ENCODE measurements at places on chromosomes 12 and 14. TPM values are rescaled to one million over a fixed set of nuclear protein-coding genes. Genes with fewer than 3 reads are reported as not detected.

The RAB2B gene
- total RNA-seq: 35.3 TPM

The HCAR3 gene
- total RNA-seq: 0.39 TPM

The ESYT1 gene
- total RNA-seq: 178 TPM

The CHD8 gene
- 128 TPM for total RNA-seq

The BMP4 gene
- not detected for total RNA-seq

The DACT1 gene
- total RNA-seq: 0.91 TPM

The ZFHX2 gene
- total RNA-seq: 0.16 TPM

The TAS2R10 gene
- 0.45 TPM for total RNA-seq

DNA sequence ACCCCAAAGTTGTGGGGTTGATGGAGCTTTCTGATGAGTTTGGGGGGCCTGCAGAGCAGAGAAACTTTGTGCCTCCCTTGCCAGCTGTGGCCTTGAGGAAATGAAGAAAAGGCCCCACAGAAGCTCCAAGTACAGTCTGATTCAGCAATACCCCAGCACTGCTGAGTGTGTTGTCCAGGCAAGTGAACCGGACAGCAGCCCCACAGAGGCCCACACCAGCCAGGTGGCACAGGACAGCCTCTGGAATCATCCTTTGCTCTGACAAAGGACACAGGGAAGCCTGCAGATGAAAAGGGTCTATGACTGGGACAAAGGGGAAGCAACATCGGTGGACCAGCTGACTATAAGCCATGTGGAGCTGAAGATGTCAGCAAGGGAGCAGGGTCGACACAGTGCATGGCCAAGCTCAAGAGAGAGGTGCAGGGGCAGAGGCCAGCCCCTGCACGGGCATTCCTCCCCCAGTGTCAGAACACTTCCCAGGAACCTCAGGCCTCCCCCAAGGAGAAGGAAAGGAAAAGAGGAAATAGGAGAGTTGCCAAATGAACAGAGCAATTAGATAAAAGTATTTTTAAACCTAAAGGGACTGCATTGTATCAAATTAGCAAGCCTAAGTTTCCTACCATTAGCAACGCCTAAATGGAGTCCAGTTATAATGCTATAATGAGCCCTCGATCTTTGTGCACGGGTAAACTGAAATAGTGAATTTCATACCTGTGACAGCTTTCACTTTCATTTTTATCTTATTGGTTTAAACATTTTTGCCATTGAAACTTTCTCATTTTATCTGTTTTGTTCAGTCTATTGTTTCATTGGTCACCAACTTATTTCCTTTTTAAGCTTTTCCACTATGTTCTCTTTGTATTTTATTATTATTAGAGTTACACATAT, 46.3 kb upstream of the PTGDR start:
- DNase-seq: no peak

DNA sequence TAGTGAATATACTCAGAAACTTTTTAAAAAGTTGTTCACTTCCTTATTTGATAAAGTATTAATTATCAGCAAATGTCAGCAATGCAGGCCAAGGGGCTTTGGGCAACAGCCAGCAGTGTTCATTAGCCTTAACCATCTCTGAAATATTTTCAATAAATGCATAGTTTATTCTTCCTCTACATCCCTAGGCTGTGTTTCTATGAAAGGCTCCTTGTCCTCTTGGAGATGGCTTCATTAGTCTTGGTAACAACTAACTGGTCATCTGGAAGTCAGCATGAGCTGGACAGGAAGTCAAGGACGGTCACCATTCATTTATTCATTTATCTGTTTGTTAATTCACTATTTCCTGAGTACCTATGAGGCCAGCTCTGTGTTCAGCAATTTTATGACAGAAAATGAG, 124.0 kb upstream of the TMEM132D start:
- no peak for DNase-seq

- no peak for DNase-seq
Measured at GRCh38 chr12:29167988-29168387, 18.9 kb downstream of the FAR2 start.

DNA sequence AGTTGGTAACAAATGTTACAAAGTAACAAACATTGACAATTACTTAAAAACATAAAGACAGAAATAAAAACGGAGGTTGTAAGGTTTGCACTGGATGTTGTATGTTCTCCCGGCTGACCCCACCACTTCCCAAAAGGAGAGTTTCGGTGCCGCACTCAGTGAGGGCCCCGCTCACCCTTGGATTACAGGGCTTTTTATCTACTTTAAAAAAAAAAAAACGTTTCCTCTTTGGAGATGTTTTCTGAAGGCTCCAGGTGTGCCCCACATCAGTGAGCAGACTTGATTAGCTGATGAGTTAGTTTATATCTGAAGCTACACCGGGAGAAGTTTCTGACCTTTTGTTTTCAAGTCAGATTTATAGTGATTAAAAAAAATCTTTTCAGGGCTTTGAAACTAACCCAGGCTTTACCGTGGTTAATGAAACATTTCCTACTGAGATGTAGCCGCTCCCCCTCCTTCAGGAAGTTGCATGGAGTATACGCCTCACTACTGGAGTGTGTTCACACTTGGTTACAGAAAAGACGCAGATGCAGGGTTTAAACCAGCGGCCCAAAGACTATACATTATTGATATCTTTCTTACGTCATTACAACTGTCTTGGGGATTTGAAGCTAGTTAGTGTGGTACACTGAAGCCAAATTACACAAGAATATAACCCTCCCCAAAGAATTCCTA, 38.0 kb upstream of the BCL7A start:
- no peak for DNase-seq

GRCh38 chr12:26036877-26037276, 78.4 kb downstream of the RASSF8 start:
- DNase-seq: no peak

DNA sequence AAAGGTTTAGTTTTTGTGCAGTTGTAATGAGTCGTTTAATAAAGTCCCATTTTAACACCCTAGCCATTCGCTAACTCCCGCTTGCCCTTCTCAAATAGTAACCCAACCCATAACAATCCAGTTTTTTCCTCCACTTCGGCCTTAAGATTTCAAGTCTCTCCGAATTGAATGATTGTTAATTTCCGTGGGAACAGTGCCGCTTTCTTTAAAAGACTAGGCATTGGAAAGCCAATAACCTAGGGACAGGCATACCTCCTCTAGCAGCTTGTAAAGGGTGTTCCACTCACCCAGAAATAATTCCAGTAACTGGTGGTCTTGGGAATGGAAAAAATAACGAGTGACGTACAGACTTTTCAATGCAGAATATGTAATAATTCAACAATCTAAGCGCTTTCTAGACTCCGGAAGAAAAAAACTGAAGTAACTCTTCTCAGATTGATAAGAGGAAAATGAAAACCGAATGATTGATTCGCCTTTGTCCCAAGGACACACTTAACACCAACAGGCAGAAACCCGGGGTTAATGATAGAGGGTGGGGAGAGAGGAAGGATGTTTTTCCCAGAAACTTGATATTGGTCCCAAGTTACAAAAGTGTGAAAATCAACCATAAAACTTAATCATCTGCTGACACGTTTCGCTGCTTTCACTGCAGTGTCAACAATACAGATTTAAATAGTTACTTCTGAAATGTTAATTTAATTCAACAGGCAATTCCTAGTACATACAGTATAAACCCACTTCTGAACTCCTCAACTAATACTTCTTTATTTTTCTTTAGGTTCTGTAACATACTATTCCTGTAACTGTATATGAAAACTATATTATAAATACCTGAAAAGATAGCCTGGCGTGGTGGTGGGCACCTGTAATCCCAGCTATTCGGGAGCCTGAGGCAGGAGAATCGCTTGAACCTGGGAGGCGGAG, 1.0 kb upstream of the SINHCAF start:
- DNase-seq: no peak

DNA sequence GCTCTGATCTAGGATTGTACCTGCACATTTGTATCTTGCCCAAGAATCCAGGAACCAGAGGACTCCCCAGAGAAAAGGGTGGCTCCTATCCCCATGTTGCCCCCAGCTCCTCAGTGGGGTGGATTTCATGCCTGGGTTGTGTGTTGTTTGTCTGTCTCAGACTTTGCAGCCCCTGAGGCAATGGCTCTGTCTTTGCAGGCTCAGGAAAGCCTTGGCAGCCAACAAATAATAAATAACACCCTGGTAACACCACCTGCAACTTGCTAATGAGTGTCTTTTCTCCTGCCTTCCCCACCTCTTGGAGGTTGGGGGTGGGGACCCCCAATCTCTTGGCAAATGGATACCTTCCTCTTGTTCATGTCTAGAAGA, 65.2 kb upstream of the CISTR start:
- DNase-seq: no peak

DNA sequence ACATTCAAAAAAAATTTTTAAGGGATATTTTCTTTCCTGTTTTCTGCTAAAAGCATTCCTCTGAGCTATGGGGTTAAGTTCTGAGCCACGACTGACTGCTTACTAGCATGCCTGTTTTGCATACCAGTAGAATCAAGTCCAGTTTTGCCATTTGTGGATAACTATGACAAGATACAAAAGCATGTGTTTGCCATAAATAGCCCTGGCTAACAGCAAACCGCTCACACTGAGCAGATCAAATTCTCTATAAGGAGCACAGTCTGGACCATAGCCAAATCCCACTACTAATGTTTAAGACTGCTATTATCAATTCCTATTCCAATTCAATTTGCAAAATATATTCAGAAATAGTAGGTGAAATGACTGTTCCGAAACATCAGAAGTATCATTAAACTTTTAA, 3.2 kb downstream of the CFL2 start:
- DNase-seq: no peak

- no peak for DNase-seq
Measured at GRCh38 chr12:52381206-52381605, 4.2 kb downstream of the KRT84 start.

DNA sequence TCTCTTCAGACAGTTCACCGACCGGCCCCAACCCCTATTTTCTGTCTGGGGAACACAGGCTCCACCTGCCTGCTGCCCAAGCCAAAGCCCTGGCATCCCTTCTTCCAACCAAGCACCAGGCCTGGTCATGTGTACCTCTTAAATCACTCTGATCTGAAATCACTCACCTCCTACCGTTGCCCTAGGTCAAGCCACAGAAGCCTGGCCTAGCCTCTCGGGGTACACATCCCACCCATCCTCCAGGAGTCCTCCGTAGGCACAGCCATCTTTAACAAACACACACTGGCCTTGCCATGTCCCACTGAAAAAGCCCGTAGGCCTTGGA, 81.8 kb downstream of the IRF2BPL start:
- no peak for DNase-seq

DNA sequence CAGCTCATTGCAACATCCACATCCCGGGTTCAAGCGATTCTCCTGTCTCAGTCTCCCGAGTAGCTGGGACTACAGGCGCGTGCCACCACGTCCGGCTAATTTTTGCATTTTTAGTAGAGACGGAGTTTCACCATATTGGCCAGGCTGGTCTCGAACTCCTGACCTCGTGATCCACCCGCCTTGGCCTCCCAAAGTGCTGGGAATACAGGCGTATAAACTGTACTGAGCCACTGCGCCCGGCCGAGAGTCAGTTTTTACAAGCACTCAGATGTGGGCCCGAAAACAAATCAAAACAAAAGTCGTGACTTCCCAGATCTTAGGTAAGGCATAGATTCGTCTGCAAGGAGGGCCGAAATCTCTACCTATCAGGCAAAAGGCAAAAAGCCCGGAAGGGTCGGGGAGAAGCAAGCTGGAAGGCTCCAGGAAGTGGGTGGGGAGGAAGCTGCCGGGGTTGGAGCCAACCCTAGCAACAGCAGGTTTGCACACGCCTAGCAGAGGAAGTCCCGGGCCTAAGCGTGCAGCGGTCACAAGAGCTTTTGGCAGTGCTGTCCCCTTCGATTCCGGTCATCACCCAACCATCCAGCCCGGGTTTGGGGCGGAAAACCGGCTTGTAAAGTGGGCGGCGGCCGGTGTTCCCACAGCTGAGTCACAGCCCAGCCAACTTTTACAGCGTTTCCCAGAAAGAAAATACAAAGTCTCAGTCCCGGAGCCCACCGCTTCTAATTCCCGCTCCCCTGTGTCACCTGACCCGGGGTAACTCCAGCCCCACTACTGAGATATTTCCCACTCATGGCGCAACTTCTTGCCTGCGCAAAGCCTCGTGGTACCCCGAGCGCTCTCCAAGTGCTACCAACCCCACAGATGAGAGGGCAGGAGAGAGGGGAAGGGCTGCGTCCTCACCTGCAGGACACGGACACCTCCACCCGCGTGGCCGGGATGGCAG, 583 bp downstream of the CPNE8 start:
- peak; percentile 16 for DNase-seq

DNA sequence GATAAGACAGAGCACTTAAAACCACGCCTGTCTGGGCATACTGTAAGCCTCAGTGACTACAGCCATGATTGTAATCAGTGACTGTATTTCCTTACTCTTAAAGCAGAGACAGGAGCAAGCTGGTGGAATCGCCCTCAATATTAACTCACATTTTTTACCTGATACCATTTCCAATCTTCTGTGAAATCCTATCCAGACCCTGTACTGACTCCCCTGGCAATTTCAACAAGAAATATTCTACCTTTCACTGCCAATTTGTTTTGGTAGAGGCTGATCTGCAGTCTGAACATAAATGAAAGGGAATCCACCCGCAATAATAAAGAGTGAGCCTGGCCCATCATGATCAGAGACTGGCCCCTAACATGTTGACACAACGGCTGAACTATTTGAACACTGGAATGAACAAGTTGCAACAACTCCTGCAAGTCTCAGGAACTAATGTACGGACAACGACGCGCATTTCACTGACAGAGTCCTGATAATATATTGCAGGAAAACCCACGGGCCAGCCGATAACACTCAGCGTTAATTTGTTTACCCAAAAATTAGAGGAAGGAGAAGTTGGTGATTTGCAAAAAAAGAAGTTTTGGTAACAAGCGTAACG, 195.5 kb upstream of the BTG1 start:
- no peak for DNase-seq

GRCh38 chr12:100326208-100326607, 30.7 kb upstream of the SLC17A8 start:
- DNase-seq: no peak

- DNase-seq: no peak
Measured at GRCh38 chr14:54221971-54222370, 174.8 kb upstream of the CDKN3 start.

DNA sequence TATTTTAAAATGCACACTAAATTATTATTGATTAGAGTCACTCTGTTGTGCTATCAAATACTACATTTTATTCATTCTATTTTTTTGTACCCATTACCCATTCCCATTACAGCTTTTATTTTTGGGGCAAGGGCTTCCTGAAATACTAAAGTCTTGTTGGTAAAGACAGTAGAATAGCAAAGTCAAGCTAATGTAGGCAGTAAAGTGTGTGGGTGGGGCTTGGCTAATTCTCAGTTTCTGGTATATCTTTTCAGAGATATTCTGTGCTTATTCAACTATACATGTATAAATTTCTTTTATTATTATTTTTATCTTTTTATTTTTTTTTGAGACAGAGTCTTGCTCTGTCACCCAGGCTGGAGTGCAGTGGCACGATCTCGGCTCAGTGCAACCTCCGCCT, 22.3 kb upstream of the PHC1 start:
- no peak for DNase-seq

GRCh38 chr12:55931780-55932550, 1.0 kb downstream of the DGKA start:
- no peak for DNase-seq

DNA sequence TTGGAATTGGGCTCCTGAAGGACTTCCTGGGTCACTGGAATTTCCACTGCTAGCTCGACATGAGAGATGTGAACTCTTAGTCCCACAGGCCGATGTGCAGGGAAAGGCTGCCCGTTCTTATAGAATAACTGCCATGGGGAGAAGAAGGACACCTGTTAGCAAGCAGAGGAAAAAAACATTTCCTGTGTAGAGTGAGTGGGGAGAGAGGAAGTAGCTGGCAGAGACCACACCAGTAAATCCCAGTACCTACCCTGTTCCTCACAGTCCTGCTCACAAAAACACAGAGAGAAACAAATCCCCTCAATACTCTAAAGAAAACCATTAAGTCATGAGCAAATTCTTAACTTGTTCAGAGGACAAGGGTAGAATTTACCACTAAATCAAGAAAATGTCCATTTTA, 29.5 kb downstream of the AREL1 start:
- no peak for DNase-seq

Data from T-helper 17 cell (primary cell).